Lung (tissue), 17 donors: ENCODE measurements at places on chromosomes 1 and 21. TPM values are rescaled to one million over a fixed set of nuclear protein-coding genes. Genes with fewer than 3 reads are reported as not detected.

The TMEM61 gene
- polyA plus RNA-seq, result 1.6 TPM

The LENEP gene
- 0.31 TPM for polyA plus RNA-seq

The NBPF1 gene
- polyA plus RNA-seq, result 5.7 TPM

The F11R gene
- polyA plus RNA-seq, result 107 TPM

The TENT5C gene
- 5.0 TPM for polyA plus RNA-seq

The GOLT1A gene
- polyA plus RNA-seq, result 7.0 TPM

The SLC1A7 gene
- polyA plus RNA-seq, result 0.14 TPM

The AADACL4 gene
- polyA plus RNA-seq, result not detected

The TTC39A gene
- polyA plus RNA-seq, result 24.5 TPM

The AMY2A gene
- not detected for polyA plus RNA-seq

The FAM110D gene
- polyA plus RNA-seq, result 3.4 TPM

The SLC30A10 gene
- polyA plus RNA-seq, result not detected

The CACNA1S gene
- 0.02 TPM for polyA plus RNA-seq

The BGLAP gene
- polyA plus RNA-seq, result 1.7 TPM

The GBP4 gene
- polyA plus RNA-seq, result 20.6 TPM

The NFYC gene
- 44.5 TPM for polyA plus RNA-seq
